Activated naive CD8-positive, alpha-beta T cell treated with anti-CD3 and anti-CD28 coated beads, Interleukin-2, amount 10 ng/mL, durations not matched to agents 7 days and 5 days (primary cell): ENCODE measurements at places on chromosomes 6 and 20. TPM values are rescaled to one million over a fixed set of nuclear protein-coding genes. Genes with fewer than 3 reads are reported as not detected.

DNA sequence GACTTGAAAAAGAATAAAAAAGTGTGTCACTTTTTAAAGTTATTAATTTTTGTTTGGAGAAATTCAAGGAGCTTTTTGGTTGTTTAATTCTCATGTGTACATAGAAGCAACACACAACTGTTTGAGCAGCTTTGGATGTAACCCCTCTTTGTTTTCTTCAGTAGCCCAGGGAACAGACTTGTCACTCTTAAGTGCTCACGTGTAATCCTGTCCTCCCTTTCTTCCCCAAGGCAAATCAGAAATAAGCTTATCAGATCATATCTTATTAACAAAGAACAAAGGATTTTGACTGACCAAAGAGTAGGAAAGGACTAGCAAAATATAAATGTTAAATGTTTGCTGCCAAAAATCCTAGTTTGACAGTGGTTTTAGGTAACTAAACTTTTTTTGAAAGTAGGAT, 7.3 kb upstream of the FLRT3 start:
- no peak for DNase-seq
- no peak overlapping the region for H3K27ac ChIP-seq
- no peaks in the 10 kb centered on the region for H3K4me1 ChIP-seq
- H3K36me3 ChIP-seq, result no peaks in the 10 kb centered on the region
- no peaks in the 10 kb centered on the region for H3K27me3 ChIP-seq

- no peaks in the 10 kb centered on the region for H3K36me3 ChIP-seq
- no peaks in the 10 kb centered on the region for H3K4me1 ChIP-seq
- no peak overlapping the region for H3K4me3 ChIP-seq
- no peak overlapping the region for H3K27ac ChIP-seq
- H3K27me3 ChIP-seq, result peaks cover 2% of the 10 kb centered on the region
Observed at GRCh38 chr6:146305951-146306350, 237.7 kb upstream of the RAB32 start.

DNA sequence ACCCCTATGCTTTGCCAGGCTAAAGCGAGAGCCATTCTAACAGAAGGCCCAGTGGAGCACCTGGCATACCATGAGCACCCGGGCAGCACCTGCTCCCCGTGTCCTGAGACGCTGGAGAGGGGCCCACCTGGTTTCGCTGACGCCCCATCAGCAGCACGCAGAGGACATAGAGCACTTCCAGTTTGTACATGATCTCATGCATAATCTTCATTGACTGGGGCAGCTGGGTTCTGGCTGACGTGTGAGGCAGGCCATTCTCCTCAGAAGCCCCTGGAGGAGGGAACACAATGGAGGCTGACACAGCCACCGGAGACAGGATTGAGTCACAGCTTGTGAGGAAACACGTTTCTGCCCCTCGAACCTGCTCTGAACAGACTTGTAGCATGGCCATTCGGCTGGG, 65.4 kb downstream of the MYH7B start:
- H3K36me3 ChIP-seq, result peaks cover 15% of the 10 kb centered on the region
- peaks cover 3% of the 10 kb centered on the region for H3K4me1 ChIP-seq
- DNase-seq, result no peak
- no peak overlapping the region for H3K4me3 ChIP-seq
- H3K27ac ChIP-seq, result no peak overlapping the region
- no peaks in the 10 kb centered on the region for H3K27me3 ChIP-seq

- H3K4me1 ChIP-seq, result peaks cover 5% of the 10 kb centered on the region
- peaks cover 7% of the 10 kb centered on the region for H3K36me3 ChIP-seq
- DNase-seq, result no peak
- H3K27me3 ChIP-seq, result no peaks in the 10 kb centered on the region
- H3K4me3 ChIP-seq, result no peak overlapping the region
Observed at GRCh38 chr6:111096246-111096645, 8.9 kb downstream of the SLC16A10 start.

Gene SLCO4A1
- 61.9 TPM for total RNA-seq

Gene LGSN
- total RNA-seq, result 0.17 TPM

DNA sequence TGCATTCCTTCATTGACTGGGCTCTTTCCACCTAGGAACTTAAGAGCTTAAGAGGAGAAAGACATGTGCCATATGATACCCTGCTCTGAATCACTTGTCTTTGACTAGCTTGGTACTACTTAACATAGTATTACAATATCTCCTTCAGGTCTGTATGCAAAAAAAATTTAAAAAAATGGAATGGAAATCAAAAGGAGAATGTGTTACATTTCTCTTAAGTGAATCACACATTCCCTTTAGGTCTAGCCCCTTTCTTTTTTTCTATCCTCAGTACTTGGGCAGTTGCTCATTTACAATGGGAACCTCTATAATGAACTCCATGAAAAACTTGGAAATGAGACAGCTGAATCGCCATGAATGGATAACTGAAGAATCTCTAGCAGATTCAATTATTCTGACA, 53.8 kb downstream of the SLC35F1 start:
- no peaks in the 10 kb centered on the region for H3K4me1 ChIP-seq
- no peak for DNase-seq
- H3K4me3 ChIP-seq, result no peak overlapping the region
- no peaks in the 10 kb centered on the region for H3K36me3 ChIP-seq
- H3K27me3 ChIP-seq, result peaks cover 2% of the 10 kb centered on the region

Gene DEFB124
- not detected for total RNA-seq

- no peak overlapping the region for H3K4me3 ChIP-seq
- no peak overlapping the region for H3K27ac ChIP-seq
- H3K4me1 ChIP-seq, result peaks cover 16% of the 10 kb centered on the region
- no peaks in the 10 kb centered on the region for H3K36me3 ChIP-seq
Observed at GRCh38 chr20:37533154-37533715, 5.6 kb upstream of the BLCAP start.

Gene RSPH4A
- total RNA-seq, result 0.22 TPM

Gene LY6G6D
- total RNA-seq, result not detected

DNA sequence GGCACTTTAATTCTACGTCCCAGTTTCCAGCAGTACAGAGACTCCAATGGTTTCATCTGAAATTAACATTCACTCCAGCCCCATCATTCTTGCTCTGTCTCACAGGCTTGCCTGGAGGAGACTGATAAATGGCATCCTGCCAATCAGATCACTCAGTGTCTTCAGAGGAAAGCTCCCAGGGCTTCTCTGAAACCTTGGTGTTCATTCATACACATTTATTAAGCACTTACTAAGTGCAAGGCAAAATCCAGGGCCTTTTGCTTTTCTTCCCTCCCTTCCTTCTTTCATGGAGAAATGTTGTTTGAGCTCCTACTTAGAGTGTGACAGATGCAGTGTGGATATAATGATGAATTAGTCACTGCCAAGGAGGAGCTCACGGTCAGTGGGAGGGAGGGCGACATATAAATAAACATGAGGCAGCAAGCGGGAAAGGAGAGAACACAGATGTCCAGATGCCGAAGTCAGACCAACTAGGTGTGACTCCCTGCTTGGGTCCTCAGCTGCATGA, 106.7 kb upstream of the DTNBP1 start:
- no peak overlapping the region for H3K27ac ChIP-seq
- peaks cover 2% of the 10 kb centered on the region for H3K4me1 ChIP-seq
- H3K36me3 ChIP-seq, result no peaks in the 10 kb centered on the region
- no peaks in the 10 kb centered on the region for H3K27me3 ChIP-seq
- DNase-seq, result no peak
- H3K4me3 ChIP-seq, result no peak overlapping the region

Gene MEI4
- not detected for total RNA-seq

- H3K4me1 ChIP-seq, result peaks cover 4% of the 10 kb centered on the region
- H3K27ac ChIP-seq, result no peak overlapping the region
- no peaks in the 10 kb centered on the region for H3K27me3 ChIP-seq
- H3K4me3 ChIP-seq, result no peak overlapping the region
Observed at GRCh38 chr6:30861257-30862048, 22.9 kb upstream of the DDR1 start.

GRCh38 chr20:32226391-32226790, 18.7 kb downstream of the POFUT1 start:
- peaks cover 22% of the 10 kb centered on the region for H3K36me3 ChIP-seq
- H3K27ac ChIP-seq, result peak overlapping the region; percentile 30
- no peak overlapping the region for H3K4me3 ChIP-seq
- DNase-seq, result no peak
- no peaks in the 10 kb centered on the region for H3K27me3 ChIP-seq
- H3K4me1 ChIP-seq, result peaks cover 4% of the 10 kb centered on the region

GRCh38 chr6:27237089-27237803, 10.3 kb upstream of the PRSS16 start:
- H3K27ac ChIP-seq, result no peak overlapping the region
- peak; percentile 47 for DNase-seq
- peaks cover 24% of the 10 kb centered on the region for H3K4me1 ChIP-seq
- H3K27me3 ChIP-seq, result peaks cover 60% of the 10 kb centered on the region
- H3K36me3 ChIP-seq, result peaks cover 3% of the 10 kb centered on the region
- peak overlapping the region; percentile 74 for H3K4me3 ChIP-seq

DNA sequence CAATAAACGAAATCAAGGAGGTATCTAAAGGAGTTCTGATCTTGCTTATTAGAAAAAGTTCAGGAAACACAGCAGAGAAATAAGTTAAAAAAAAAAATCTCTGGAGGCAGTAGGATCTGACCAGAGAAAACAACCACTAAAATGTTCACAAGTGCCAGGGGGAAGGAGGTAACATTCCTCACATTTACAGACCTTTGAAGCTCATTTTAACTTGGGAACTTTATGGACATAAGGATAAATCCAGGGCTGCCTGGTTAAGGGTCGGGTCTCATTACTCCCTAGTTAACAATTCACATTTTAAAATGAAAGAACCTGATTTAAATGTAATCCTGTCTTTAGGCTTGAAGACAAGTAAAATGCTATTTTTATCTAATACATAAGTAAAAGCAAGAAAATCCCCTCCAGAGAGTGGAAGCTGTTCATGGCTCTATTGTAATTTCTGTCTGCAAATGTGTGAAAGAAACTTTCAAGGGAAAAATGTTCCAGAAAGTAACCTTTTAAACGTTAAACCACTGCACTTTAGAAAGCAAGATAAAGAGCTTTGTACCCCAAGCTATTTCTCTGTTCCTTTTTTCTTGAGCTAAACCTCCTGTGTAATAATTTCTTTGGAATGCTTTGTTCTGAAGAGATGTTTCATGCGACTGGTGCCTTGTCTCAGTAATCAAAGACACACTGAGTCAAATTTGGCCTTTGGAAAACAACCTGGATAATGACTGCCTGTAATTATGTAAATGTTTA, 38.2 kb downstream of the MYLIP start:
- no peak overlapping the region for H3K4me3 ChIP-seq
- peaks cover 5% of the 10 kb centered on the region for H3K36me3 ChIP-seq
- no peak for DNase-seq
- peaks cover 38% of the 10 kb centered on the region for H3K4me1 ChIP-seq

- no peak for DNase-seq
- H3K36me3 ChIP-seq, result peaks cover 54% of the 10 kb centered on the region
- peaks cover 64% of the 10 kb centered on the region for H3K4me1 ChIP-seq
Observed at GRCh38 chr6:24900917-24901697, 34.7 kb downstream of the RIPOR2 start.

DNA sequence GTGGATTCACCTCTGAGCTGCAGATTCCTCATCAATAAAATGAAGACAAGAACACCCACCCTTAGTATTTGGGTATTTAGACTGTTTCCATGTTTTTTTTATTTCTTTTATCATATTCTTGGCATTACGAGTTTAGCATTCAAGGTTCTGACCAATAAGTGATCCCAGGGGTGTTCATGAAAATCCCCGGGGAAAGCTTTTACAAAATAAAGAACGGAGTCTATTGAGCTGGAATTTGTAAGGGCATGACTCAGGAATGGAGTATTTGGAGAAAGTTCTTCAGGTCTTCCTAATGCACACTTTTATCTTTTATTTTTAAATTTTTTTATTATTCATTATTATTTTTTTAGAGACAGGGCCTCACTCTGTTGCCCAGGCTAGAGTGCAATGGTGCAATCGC, 19.4 kb upstream of the TOX2 start:
- H3K27me3 ChIP-seq, result peaks cover 25% of the 10 kb centered on the region
- H3K4me1 ChIP-seq, result no peaks in the 10 kb centered on the region
- no peaks in the 10 kb centered on the region for H3K36me3 ChIP-seq
- no peak for DNase-seq

DNA sequence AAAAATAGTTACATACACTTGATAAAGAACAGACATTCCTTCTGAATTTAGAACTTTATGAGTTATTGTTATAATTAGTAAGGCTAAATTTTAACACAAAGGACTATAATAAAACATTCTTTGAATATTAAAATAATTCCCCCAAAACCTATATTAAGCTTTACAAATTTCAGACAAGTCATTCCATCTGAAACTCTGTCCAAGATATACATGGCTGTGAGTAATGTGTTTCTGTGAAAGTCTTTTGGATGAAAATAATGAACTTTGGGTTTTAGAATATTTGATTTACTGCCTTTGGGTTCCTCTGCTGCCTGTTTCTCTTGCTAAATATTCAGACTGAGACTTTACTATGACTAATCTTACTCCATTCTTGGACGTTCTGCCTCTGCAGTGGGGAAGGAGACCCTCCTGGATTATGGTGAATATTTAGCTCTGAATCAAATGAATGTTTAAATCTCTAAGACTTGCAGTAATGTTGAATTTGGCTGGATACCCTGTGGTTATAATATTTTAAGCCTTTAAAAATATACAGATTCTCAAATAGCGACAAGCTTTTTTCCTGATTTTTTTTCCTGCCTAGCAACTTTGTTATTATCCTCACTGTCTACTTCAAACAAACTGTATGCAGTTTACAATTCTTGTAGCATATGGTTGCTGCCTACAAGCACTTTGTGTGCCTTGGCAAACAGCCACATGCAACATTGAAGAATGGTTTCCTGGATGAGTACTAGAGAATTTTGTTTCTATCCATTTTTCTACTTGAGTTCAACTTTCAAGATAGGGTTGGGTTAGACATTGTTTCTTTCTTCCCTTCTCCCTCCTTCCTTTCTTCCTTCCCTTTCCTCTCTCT, 51.4 kb downstream of the TXLNB start:
- peaks cover 5% of the 10 kb centered on the region for H3K4me1 ChIP-seq
- no peaks in the 10 kb centered on the region for H3K36me3 ChIP-seq
- H3K4me3 ChIP-seq, result no peak overlapping the region
- H3K27ac ChIP-seq, result no peak overlapping the region
- no peak for DNase-seq

Gene PTK6
- total RNA-seq, result 0.31 TPM

Gene HSPA1B
- 49.0 TPM for total RNA-seq

DNA sequence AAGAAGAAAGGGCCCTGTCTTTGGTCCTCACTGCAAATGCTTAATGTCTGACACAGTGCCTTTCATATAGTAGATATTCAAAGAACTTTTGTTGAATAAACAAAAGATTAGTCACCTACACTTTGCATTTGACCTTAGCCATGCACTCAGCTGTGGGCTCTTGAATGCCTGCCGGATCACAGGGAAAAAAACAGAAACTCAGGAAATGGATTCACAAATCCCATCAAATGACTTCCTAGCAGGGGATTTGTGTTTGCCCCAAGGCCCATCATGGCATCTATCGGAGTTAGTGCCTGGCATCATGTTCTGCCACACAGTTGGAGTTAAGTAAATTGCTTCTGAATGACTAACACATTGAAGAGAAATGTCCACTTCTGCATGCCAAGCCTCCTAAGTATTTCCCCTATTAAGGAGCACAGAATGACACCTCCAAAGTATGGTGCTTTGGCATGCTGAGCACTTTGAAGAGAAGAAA, 72.3 kb upstream of the DST start:
- no peak overlapping the region for H3K27ac ChIP-seq
- H3K27me3 ChIP-seq, result peaks cover 2% of the 10 kb centered on the region
- no peaks in the 10 kb centered on the region for H3K4me1 ChIP-seq
- DNase-seq, result no peak
- H3K36me3 ChIP-seq, result no peaks in the 10 kb centered on the region
- H3K4me3 ChIP-seq, result no peak overlapping the region

- peaks cover 49% of the 10 kb centered on the region for H3K36me3 ChIP-seq
- no peak overlapping the region for H3K27ac ChIP-seq
- no peaks in the 10 kb centered on the region for H3K27me3 ChIP-seq
- no peak overlapping the region for H3K4me3 ChIP-seq
- no peak for DNase-seq
Observed at GRCh38 chr6:160030103-160030502, 61.2 kb downstream of the IGF2R start.
